ENCODE measurements at places on chromosomes 6 and 20.

- H3K36me3 ChIP-seq, result no peaks in the 10 kb centered on the region
- DNase-seq, result no peak
- H3K4me3 ChIP-seq, result no peak overlapping the region
- H3K4me1 ChIP-seq, result peaks cover 13% of the 10 kb centered on the region
- H3K27ac ChIP-seq, result no peak overlapping the region
Observed at GRCh38 chr6:7674291-7674690, 51.6 kb upstream of the BMP6 start.

DNA sequence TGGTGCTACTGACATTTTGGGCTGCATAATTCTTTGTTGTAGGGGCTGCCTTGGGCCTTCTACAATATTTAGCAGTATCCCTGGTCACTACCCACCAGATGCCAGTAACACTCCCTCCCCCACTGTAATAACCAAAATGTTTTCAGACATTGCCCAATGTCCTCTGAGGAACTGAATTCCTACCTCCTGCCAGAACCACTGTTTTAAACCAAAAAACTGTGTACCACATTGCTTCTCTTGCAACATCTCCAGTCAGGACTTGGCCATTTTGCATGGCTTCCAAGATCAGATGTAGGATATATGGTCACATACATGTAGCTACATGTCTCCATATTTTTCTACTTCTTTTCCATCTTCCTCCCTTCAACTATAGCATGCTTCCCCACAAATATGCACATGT lies 97.4 kb upstream of the IFNGR1 start:
- H3K36me3 ChIP-seq, result no peaks in the 10 kb centered on the region
- no peak overlapping the region for H3K27ac ChIP-seq
- H3K4me3 ChIP-seq, result no peak overlapping the region
- H3K27me3 ChIP-seq, result no peaks in the 10 kb centered on the region
- DNase-seq, result no peak
- H3K4me1 ChIP-seq, result peaks cover 14% of the 10 kb centered on the region

DNA sequence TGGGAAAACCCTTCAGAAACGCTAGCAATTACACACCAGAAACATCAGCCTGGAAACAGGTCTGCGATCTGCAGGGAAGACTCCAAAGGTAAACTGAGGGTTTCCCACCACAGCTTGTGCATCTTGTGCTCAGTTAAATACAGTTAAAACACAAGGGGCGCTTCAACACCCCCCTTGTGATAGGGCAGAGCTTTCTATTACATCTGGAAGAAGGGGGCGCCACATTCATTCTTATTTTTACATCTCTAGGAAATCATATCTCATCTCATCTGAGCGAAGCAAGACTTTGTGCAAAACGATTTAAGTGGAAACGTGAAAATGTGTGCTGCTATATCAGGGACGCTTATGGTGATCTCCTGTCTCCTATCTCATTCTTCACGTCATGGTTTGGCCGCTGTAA lies 58.5 kb downstream of the PRND start:
- H3K36me3 ChIP-seq, result peaks cover 5% of the 10 kb centered on the region
- no peaks in the 10 kb centered on the region for H3K27me3 ChIP-seq
- H3K27ac ChIP-seq, result no peak overlapping the region

DNA sequence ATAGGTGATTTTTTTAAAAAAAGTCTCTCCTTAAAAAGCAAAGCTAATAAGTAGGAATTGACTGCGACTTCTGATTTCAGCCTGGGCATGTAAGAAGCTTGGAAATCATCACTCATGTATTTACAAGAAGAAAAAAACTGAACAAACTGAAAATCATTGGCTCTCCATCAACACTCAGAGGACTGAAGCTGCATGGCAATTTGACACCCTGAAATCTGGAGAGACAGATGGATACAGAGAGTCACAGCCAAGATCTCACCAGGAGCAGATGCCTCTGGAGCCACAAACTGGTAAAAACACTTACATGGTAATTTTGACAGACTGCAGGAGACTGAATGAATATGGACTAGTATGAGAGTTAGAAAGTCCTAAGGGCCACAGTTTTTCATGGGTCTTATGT lies 191.2 kb upstream of the TCF21 start:
- H3K36me3 ChIP-seq, result 0 out of 2 replicates have a peak, but pooled peaks cover 12% of the 10 kb centered on the region
- no peak for DNase-seq
- H3K4me3 ChIP-seq, result no peak overlapping the region
- H3K4me1 ChIP-seq, result peaks cover 9% of the 10 kb centered on the region
- H3K27me3 ChIP-seq, result peaks cover under 1% of the 10 kb centered on the region

GRCh38 chr6:138596591-138596990 lies 97.3 kb upstream of the NHSL1 start:
- H3K4me1 ChIP-seq, result peaks cover 62% of the 10 kb centered on the region
- DNase-seq, result no peak
- peak overlapping the region; percentile 49 for H3K27ac ChIP-seq
- H3K27me3 ChIP-seq, result no peaks in the 10 kb centered on the region

DNA sequence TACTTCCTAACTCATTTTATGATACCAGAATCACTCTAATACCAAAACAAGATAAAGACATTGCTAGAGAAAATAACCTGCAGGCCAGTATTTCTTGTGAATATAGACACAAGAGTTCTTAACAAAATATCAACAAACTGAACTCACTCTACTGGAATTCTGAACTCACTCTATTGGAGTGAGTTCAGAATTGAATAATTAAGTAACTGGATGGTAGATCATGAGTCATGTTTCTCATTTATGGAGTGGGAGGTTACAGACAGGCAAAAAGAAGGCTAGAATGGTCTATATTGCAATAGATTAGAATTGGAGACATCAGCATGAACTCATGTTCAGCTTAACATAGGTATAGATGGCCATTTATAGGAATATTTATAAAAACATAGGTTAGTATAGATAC lies 26.6 kb upstream of the C6orf58 start:
- DNase-seq, result no peak
- no peaks in the 10 kb centered on the region for H3K27me3 ChIP-seq
- peaks cover 3% of the 10 kb centered on the region for H3K4me1 ChIP-seq
- no peak overlapping the region for H3K27ac ChIP-seq
- H3K36me3 ChIP-seq, result no peaks in the 10 kb centered on the region

GRCh38 chr6:126873351-126873750 lies 245.1 kb upstream of the RSPO3 start:
- H3K4me3 ChIP-seq, result no peak overlapping the region
- no peak for DNase-seq
- H3K4me1 ChIP-seq, result no peaks in the 10 kb centered on the region
- H3K27me3 ChIP-seq, result no peaks in the 10 kb centered on the region
- no peak overlapping the region for H3K27ac ChIP-seq

- peaks cover 11% of the 10 kb centered on the region for H3K27me3 ChIP-seq
- peaks cover 4% of the 10 kb centered on the region for H3K4me1 ChIP-seq
- H3K4me3 ChIP-seq, result no peak overlapping the region
- no peak overlapping the region for H3K27ac ChIP-seq
- no peaks in the 10 kb centered on the region for H3K36me3 ChIP-seq
Observed at GRCh38 chr6:159252955-159253508, 83.8 kb downstream of the FNDC1 start.

GRCh38 chr20:32050851-32051556 lies 1.0 kb upstream of the HCK start:
- peak; percentile 55 for DNase-seq
- H3K36me3 ChIP-seq, result no peaks in the 10 kb centered on the region
- H3K4me3 ChIP-seq, result peak overlapping the region; percentile 85
- H3K27me3 ChIP-seq, result peaks cover 69% of the 10 kb centered on the region

- no peaks in the 10 kb centered on the region for H3K36me3 ChIP-seq
Observed at GRCh38 chr6:25242567-25242966, 36.6 kb upstream of the CARMIL1 start.
